ENCODE measurements at places on chromosomes 3 and 15.

GRCh38 chr3:175118382-175118941 is 259.3 kb downstream of the NAALADL2 start:
- DNase-seq: no peak

DNA sequence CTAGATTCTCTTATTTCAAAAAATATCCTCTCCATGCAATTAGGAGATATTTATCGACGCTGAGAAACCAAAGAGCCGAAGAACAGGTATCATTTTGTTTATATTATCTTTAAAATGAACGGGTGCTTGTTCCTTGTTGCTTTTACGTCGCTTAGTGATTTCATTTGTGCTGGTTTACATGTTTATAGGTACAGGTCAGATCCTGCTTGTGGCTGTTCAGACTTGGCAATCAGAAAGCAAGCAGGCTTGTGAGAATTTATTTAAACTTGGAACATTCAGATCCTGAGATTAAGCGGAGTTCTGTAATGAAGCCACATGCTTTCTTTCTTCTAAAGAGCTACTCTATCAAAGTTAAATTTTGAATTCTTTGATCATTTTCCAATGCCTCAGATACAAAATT is 43.0 kb upstream of the ATP2C1 start:
- no peak for DNase-seq

DNA sequence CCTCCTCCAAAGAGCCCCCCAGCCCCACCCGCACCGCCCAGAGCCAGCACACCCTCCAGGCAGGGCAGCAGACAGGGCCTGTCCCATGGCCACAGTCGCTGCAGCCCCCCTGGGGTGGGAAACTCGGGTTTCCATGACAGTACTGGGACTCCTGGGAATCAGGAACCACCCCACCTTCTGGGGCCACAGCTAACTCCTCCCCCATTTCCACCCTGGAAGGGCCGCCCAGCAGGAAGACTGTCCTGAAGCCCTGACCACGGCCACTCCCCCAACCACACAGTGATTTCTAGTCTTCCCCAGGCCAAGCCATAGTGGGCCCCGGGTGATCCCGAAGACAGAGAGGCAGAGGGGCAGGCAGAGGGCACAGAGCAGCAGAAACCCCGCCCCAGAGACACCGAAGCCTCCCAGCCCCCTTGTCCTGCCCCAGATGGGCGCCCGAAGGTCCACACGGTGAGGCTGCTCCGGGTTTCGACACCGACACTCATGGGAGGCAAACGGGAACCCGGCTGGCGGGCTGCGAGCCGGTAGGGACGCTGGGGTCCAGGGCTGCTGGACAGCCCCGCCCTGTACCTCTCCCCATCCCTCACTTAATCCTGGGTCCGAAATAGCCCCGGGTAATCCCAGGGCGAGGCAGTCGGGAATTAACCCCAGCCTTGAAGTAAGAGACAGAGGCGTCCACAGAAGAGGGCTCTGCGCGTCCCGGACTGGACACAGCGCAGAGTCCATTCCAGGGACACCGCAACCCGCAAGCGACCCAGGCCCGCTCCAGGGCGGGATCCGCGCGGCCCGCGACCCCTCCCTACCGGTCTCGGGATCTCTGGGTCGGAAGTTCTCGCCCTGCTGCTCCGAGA is 138.4 kb downstream of the NUP210 start:
- no peak for DNase-seq

GRCh38 chr3:74623261-74623836 is 8.9 kb upstream of the CNTN3 start:
- DNase-seq: no peak

DNA sequence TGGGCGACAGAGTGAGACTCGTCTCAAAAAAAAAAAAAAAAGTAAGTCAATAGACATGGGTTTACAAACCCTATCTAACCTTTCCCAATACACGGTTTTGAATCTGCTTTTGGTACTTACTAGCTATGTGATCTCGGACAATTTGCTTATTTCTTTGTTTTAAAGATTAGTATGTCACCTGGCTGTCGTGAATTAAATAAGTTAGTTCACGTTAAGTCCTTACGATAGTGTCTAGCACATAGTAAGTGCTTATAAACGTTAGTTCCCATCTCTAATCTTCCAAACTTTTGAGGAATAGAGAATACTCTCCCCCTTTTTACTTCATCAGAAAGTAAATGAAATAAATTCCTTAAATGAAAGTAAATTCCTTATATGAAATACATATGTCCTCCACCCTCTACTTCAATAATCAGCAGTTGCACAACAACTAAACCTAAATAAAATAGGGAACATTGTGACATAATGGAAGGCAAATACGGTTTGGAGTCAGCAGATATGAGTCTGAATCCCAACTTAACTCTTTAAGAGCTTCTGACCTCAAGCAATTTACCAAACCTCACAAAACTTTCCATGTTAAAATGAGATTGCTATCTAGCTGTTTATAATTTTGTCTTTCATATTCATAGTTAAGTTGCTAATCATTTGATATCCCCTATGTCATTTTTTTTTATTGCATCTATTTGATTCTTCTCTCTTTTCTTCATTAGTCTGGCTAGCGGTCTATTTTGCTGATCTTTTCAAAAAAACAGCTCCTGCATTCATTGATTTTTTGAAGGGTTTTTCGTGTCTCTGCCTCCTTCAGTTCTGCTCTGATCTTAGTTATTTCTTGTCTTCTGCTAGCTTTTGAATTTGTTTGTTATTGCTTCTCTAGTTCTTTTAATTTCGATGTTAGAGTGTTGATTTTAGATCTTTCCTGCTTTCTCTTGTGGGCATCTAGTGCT is 134.6 kb downstream of the PEAK1 start:
- DNase-seq: no peak

- DNase-seq: peak; percentile 16
Measured at GRCh38 chr3:48919215-48920138, 835 bp downstream of the ARIH2 start.

GRCh38 chr3:48756640-48757039 is 39.6 kb upstream of the IP6K2 start:
- no peak for DNase-seq

- DNase-seq: no peak
Measured at GRCh38 chr3:46948830-46949671, 27.5 kb downstream of the CCDC12 start.

DNA sequence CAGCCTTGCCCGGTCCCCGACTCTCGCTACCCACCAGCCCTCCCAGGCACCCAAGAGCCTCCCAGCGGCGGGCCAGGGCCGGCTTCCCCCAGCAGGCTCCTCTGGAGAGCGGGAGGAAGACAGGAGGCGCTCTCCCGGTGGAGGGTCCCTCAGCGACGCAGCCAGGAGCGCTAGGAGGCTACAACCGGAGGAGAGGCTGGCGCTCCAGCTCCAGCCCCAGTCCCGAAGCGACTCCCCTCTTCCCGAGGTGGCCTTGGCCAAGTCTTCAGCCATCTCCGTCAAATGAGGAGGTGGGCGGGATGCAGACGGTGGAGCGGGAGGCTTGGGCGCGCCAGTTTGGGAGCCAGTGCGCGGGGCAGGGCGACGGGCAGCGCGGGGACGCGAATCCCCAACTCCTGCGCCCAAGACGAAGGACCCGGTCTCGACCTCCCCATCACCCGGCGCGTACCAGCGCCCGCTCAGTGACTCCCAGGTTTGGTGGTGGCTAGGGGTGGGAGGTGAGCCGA is 722 bp downstream of the CHRNA3 start:
- DNase-seq: no peak

GRCh38 chr15:98920091-98920880 is 87.3 kb downstream of the PGPEP1L start:
- DNase-seq: no peak

DNA sequence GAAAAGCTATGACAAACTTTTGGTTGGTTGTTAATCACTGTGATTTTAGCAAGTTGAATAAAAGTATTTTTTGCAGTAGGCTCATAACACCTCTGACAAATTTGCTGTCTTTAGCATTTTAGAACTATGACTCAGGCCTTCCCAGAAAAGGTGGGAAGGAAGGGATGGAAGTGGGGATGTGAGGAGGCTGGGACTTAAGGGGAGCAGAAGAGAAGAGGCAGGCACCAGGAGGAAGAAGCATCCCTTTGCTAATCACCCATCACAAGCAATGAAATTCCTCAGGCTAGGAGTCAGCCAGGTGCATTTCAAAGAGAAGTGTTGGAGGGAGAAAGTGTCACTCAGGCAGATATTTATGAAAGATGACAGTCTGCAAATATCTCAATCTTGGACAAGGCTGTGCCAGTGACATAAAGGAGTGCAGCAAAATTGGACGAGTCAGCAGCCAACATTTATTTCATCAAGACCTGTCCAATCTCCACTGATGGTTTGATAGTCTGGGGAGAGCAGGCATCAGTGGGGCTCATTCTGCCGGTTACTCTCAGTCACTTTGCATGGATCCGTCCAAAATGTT is 337.3 kb upstream of the ARRDC4 start:
- DNase-seq: no peak

- DNase-seq: no peak
Measured at GRCh38 chr15:66651198-66651597, 50.8 kb upstream of the SMAD6 start.

DNA sequence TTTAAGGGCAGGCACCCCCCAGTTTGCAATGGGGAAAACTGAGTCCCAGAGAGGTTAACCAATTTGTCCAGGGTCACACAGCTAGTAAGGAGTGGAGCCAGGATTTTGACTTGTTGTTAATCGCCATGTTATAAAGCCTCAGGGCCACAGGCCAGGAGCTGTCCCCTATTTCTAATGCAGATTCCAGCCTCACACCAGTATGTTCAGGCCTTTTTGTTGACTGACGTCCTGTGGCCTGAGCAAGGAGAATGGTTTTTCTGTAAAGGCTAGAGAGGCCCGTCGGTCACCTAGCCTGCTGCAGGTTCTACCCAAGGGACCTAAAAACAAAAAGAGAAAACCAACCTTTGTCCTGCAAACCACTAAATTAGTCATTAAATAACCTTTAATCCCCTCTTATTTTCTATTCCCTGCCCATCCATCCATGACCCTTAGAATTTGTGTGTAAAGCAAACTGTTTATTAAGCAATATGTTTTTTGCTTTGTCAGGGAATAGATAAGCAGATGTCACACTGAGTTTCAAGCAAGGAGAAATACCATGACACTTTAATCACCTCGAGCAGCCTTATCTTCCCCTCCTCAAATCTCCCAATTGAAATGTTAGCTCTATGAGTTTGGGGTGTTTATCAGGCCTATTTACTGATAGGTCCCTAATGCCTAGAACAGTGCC is 14.1 kb downstream of the ACOX2 start:
- no peak for DNase-seq

- no peak for DNase-seq
Measured at GRCh38 chr15:59437142-59437816, 707 bp upstream of the FAM81A start.

GRCh38 chr3:190042558-190042957 is 78.1 kb downstream of the P3H2 start:
- DNase-seq: no peak

GRCh38 chr15:41778521-41778920 is 4.2 kb downstream of the MAPKBP1 start:
- DNase-seq: no peak

DNA sequence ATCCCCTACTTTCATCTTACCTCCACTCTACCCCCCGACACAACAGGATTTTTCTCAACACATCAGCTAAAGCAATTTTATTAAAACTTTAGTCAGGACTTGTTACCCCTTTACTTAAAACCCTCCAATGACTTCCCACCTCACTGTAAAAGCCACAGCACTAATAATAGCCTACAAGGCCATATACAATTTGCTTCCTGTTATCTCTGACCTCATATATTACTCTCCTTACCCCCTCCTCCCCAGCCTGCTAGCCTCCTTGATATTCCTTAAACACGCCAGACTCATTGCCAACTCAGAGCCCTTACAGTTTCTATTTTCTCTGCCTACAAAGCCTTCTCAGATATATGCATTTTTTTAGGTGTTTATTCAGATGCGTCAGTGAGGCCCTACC is 54.4 kb downstream of the DCUN1D1 start:
- DNase-seq: no peak

DNA sequence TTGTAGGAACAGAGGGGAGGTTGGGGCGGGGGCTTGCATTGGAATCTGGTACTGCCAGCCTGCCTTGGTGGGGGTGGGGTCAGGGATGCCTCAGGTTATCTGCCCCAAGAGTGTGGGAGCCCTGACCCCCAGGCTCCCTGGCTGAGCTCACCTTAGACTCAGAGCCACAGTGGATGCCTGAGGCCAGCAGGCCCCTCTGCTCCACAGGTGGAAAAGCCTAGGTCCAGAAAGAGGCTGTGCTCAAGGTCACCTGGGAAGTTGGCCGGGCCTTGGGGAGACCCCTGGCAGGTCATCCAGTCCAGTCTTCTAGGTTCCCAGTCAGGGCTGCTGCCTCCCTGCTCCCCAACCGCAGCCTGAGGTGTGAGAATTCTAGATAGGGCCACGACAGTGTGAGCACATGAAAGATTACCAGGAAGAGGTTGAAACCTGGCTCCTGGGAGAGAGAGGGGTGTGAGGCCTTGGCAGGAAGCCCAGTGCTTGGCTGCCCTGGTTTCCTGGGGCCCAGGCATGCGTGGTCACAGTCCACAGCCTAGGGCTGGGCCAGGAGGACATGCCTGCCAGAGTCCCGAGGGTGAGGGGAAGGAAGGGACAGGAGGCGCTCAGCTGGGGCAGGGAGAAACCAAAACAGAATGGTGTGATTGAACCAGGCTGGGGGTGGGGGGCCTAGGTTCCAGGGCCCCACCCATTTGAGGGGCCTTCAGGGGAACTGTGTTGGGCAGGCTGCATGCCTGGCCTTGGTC is 4.9 kb downstream of the HDAC11 start:
- DNase-seq: no peak

DNA sequence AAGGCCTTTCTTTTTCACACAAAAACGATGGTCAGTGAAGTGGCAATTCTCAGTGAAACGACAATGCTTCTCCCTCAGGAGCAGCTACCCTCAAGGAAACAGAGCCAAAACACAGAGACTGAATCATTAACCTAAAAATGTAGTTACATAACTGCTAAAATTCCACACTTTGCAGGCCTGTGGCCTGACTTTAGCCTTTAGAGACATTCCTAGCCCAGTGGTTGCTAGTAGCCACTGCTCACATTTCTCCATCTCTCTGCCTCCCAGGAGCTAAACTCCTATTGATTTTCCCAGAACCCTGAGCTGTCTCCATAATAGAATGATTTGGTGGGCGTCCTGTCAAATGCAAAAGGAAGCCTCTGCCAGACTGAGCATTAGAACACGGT is 630.1 kb upstream of the KCNMB2 start:
- DNase-seq: no peak

GRCh38 chr3:154656486-154656885 is 226.5 kb upstream of the GPR149 start:
- DNase-seq: no peak

DNA sequence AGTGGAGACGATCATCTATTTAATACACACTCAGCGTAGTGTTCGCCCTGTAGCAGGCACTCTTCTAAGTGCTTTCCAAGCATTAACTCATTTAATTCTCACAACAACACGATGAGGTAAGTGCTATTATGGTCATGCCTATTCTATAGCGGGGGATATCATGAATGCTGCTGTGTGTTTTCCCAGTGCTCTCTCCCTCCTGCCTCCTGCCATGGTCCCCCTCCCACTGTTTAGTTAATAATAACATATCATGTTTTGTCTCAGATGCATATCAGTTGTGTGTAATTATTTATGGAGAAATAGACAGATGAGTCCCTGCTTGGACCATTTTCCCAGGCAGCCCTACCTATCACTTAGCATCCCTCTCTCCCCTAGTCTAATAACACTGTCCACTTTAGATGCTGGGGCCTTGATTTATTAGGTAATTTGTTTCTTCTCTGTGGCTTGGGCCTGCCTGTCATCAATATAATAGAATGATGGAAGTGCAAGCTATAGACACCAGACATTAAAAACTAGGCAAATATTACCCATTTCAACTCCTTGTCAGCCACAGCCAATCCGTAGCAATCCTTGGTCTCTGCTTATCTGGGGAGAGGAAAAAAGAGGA is 122.9 kb upstream of the TLE3 start:
- no peak for DNase-seq

- DNase-seq: no peak
Measured at GRCh38 chr3:176776622-176777175, 420.6 kb downstream of the TBL1XR1 start.
